Activated T-cell treated with anti-CD3 and anti-CD28 coated beads, Interleukin-2, amount 50 U/mL, for 48 hours (primary cell): ENCODE measurements at places on chromosomes 2 and 18.

DNA sequence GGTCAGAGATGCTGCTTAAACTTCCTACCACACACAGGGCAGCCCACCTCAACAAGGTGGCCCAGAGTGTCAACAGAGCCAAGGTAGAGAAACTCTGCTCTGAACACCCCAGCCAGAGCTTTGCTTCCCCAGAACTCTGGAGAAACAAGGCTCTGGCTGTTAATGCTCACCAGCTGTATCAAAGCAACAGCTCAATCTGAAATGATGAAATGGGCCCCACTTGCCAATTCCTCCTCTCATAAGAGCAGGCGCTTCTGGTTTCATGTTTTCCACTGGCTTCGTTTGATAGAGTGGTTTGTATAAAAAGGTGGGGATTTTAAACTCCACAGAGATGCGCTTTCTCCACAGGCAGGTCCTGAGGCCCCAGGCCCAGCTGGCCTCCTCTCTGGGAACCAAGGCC is 60.9 kb upstream of the TFCP2L1 start:
- no peak for DNase-seq

- no peak for DNase-seq
These were observed 128.7 kb upstream of the L3MBTL4 start for GRCh38 chr18:6543330-6543908.

DNA sequence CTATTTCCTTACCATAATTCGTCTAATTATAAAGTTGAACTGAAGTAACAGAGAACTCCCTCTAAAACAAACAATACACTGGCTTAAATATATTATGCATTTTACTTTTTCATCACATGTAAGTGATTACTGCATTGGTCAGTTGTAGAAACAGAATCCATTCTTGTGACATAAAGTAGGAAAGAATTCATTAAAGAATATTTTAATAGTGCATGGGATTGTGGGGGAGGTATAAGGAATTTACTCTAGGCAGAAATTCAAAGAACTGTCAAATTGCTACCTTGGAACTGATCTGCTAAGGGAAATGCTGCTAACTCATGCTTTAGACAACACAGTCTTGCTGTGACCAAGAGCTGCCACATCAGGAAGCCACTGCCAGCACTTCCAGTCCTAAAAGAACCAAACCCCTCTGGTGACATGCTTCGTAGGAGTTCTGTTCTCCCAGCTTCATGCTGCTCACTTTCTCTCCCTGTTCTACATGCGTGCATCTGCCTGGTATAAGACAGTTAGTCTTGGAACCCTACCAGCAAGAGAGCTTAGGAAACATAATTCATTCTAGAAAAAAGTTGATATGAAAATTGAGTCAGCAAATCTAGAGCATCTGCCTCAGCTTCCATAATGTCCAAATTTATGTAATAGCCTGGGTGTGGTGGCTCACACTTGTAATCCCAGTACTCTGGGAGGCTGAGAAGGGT is 1137.6 kb upstream of the NXPH2 start:
- no peak for DNase-seq

DNA sequence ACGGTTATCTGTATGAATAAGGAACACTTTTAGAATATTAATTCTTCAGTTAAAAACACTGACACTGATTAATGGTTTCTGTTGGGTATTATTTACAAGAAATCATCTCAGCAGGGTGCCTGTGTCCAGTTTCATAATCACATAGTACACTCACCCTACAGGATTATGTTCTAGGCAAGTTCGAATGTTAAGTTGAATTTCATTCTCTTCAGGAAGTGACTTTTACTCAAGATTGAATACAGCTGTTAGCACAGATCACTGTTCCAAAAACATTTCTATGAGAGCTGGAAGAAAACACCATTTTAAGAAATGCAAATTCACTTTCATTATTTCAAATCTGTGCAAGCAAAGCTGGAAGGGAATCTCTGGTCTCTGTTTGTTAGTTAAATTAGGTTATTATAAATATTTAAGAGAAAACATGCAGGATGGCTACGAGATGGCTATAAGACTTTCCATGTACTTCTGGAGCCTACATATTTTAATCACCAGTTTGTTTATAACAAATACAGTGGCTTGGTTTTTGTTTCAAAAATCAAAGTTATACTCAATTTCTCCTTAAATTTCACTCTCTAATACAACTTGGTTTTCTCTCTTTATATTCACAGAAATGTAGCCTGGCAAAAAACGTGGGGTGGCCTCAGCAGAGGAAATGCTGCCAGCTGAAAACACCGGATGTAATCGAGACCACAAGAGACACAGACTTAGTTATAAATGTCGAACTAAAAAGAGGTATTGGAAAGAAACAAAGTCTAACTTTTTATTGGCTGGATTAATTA is 65.8 kb downstream of the RBMS1 start:
- no peak for DNase-seq

GRCh38 chr2:127591221-127591923 is 54.6 kb upstream of the GPR17 start:
- DNase-seq: peak; percentile 78

- DNase-seq: no peak
These were observed 93.3 kb downstream of the TGFA start for GRCh38 chr2:70460333-70460732.

GRCh38 chr2:196718419-196719109 is 79.0 kb downstream of the CCDC150 start:
- DNase-seq: no peak

DNA sequence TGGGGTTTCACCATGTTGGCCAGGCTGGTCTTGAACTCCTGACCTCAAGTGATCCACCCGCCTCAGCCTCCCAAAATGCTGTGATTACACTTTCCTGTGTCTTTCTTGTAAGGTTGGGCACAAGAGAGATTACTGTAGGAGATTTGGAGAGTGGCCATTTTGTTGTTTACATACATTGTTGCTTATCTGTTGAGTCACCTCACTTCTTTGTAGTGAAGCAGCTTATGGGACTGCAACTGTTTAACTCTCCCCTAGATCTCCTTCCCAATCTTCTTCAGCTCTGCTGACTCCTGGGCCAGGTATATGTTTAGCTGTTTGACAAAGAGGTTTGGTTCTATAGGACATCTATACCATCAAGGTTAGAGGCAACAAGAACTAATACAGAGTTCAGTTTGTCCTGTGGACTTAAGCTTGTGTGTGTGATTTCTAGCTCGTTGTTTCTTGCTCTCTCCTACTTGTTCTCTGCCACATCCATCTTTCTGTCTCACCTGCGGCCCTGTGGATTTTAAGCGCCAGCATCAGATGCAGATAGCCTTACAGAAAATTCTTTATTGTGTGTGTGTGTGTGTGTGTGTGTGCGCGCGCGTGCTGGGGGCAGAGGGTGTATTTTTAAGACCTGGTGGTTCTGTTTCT is 95.4 kb downstream of the HAUS1 start:
- DNase-seq: no peak

DNA sequence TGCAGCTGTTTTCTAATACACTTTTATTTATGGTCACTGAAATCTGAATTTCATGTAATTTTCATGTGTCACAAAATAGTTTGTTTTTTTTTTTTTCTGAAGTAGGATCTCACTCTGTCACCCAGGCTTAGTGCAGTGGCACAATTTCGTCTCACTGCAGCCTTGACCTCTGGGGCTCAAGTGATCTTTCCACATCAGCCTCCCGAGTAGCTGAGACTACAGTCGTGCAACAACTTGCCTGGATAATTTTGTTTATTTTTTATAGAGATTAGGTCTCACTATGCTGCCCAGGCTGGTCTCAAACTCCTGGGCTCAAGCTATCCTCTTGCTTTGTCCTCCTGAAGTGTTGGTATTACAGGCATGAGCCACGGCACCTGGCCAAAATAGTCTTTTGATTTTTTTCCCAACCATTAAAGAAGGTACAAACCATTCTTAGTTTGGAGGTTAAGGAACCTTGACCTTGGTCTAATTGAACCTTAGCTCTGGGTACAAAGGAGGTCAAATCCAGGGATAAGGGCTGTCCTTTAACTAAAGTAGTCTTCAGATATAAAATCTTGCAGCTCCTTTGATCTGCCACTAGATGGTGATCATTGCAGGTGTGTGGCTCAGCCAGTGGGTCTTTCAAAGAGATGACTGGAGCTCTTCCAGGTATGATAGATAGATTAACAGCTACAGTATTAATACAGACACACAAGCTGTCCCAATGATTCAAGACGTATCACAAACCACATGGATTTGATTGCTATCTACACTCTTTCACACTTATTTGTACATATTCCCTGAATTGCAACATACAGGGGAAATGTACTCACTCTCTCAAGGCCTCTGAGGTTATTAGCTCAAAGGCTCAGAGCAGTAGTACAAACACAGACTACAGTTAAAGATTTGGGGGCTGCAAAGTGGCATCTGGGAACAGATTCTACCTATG is 4.7 kb upstream of the KRCC1 start:
- no peak for DNase-seq

- DNase-seq: peak; percentile 9
These were observed 48.3 kb downstream of the KLHL29 start for GRCh38 chr2:23433282-23433681.

DNA sequence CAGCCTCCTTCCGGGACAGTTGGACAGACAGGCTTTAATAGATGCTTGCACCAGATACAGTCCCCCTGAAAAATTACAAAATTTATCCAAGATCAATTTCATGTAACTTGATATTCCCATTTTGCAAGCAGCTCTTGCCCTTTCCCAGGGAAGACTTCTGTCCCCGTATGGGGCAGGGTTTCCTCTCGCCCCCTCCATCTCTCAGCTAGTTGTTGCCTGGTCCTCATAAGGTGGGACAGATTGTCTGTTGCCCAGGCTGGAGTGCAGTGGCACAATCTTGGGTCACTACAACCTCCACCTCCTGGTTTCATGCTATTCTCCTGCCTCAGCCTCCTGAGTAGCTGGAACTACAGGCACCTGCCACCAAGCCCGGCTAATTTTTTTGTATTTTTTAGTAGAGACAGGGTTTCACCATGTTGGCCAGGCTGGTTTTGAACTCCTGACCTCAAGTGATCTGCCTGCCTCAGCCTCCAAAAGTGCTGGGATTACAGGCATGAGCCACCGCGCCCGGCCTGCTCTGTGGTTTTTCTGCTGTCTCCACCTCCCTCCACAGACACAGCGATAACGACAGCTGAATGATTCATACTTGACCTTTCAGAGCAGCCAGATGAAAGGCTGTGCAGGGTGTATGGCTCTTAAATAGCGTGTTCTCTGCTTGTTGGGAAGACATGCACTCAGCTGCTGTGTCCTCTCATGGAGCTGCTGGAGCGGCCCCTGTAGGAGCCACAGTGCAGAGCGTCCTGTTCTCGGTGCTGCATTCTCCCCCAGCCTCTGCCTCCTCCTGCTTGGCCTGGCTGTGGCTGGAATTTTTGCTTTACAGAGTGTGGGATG is 61.4 kb downstream of the TTC39C start:
- peak; percentile 87 for DNase-seq

- DNase-seq: no peak
These were observed 19.7 kb downstream of the VIL1 start for GRCh38 chr2:218438596-218438995.

DNA sequence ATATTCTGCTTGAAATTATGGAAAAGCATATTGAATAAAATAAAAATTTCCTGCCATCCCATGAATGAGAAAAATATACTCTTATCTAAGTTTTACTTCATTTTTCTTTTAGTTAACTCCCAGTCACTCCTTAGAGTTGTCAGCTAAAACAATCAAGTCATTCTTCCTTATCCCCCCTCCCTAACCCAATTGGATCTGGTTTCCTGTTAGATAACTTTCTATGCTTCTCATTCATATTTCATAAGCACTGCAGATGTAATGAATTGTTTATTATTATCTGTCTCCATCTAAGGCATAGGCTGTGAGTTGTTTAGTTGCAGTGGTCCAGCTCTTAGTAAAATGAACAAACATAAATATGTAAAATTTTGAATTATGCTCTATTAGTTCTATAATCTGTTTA is 244.0 kb upstream of the GCFC2 start:
- DNase-seq: no peak

DNA sequence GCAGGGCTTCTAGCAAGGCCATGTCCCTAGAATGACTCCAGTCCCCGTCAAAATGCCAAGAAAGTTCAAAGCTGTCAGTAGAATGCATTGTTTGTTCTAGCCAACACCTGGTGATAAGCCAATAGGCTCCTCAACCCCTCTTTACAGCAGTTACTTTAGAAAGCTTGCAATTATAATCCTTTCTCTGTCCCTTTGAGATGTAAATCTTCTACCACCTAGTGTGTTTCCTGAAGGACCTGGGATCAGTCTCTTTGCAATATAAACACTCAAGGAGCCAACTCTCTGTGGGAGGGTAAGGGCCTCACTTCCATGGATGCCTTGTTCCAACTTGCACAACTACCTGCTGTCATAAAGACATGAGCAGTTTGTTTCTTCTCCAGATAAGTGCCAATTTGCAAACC is 301.8 kb downstream of the NBAS start:
- DNase-seq: no peak

- peak; percentile 54 for DNase-seq
These were observed 33.9 kb upstream of the FOSL2 start for GRCh38 chr2:28358668-28359201.

DNA sequence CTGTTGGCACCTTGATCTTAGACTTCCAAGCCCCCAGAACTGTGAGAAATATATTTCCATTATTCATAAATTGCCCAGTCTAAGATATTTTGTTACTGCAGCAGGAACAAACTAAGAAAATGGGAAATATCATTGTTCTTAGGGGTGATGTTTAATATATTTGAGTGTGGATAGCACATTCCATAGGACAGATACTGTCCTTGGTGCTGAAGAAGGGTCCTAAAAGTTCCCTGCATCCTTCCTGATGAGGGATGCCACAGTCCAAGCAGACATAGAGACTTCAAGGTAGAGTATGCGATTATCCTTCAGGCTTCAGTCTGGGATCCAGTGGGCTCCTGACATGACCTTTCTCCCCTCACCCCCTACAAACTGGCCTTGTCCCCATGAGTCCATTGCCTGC is 689.0 kb downstream of the TDRD15 start:
- no peak for DNase-seq

GRCh38 chr2:176553685-176554100 is 284.5 kb downstream of the MTX2 start:
- peak; percentile 46 for DNase-seq

DNA sequence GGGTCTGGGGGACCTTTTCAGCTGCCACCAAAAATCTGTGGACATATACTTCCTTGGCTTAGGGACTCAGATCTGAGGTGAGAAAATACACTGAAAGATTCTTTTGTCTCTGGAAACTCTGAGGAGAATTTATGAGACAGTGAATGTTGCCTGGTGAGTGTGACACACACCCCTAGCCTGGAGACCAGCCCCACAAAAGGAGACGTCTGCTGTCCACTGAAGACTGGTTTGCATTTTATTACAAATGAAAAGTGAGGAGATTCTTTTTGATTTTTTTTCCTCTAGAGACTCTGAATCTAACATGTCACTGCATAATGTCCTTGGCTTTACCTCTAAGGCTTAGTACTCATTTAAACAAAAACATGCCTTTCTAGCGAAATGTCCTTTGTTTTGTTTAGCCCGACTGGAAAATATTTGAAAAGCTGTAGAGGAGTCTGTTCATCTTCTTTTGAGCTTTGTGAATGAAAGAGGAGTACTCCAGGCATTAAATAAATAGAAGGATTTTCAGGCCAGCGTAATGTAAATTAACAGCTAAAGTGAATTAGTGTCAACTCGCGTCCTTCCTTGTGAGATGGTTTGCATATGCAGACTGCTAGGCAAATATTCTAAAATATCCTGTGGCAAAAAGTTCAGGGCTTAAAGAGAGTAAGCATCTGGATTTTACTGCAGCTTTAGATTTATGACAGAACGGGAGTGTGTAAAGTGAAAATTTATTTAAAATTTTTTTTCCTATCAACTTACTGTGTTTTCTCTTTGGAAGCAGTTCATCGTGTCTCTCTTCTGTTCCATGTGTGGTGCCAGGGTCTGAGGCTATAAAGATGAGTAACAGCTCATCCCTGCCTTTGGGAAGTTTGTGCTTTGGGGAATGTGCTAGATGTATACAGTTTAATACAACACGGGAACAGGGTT is 125.4 kb downstream of the VWA3B start:
- DNase-seq: no peak
